ENCODE measurements at places on chromosomes 1 and 21. TPM values are rescaled to one million over a fixed set of nuclear protein-coding genes. Genes with fewer than 3 reads are reported as not detected.

The F13B gene
- not detected for total RNA-seq

The DPM3 gene
- not detected for total RNA-seq

The SEMA4A gene
- total RNA-seq = 11.8 TPM

The DLGAP3 gene
- total RNA-seq = 0.24 TPM

The SLAMF7 gene
- 4.1 TPM for total RNA-seq

The ITLN1 gene
- total RNA-seq = 2.2 TPM

DNA sequence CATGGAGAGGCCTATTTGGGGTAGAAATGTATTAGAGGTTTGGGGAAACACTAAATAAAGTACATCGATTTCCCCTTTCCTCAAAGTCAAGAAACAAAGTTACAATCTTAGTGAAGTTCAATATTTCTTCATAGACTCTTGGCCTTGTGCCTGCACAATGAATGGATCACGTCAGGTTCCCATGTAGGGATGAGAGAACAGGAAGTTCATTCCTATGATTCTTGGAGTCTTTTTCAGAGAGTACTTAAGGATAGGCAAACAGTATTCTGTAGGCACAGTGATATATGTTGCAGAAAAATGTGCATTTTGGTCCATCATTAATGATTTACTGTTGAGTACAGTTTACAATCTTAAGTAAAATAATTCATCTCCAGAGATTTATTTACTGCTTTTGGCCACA lies 275.5 kb downstream of the RGS7 start:
- DNase-seq = no peak

DNA sequence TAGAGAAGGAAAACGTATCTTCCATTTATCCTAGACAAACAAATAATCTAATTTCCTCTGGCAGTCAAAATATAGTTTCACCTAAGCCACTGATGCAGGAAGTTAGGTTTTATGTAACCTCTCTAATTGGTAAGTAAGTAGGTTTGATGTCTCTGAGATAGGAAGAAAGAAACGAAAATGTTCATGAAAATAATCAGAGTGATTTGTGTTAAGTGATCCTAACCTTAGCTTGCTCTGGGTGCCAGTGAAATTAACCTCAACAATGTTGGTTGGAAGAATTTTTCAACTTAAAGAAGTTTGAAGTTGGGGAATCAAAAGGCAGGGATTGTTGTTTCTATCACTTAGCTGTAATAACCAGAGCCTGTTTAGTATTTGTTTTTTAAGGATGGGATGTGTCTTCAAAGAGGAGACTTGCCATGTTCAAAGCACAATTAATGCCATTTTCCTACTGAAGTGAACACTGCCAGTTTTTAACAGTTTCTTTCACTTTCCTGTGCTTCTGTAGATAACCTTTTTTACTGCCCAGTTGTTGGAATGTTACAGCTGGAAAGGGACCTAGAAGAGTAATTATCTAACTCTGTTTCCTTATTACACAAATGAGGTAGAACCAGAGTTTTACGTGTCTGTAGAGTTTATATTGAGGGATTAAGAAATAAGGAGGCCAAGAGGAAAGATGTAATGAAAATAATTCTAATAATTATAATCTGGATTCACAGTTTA lies 18.4 kb downstream of the HIPK1 start:
- peak; percentile 18 for DNase-seq

GRCh38 chr1:111737216-111738132 lies 1.7 kb downstream of the INKA2 start:
- DNase-seq = no peak

- DNase-seq = no peak
Observed at GRCh38 chr1:47967864-47968555, 29.2 kb downstream of the TRABD2B start.

DNA sequence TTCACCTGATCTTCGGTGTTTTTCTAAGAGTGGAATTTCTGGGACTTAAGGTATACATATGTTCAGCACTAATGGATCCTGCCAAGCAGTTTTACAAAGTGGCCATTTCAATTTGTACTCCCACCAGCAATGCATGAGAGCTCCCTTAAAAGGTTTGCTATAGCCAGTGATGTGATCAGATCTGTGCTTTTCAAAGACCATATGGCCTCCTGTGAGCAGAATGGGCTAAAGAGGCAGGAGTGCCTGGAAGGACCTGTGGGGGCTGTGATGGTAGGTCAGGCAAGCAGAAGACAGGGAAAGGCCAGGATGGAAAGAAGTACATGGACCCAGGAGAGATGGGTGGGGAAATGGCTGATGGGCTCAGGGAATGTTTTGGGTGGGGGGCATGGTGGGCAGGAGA lies 252.7 kb downstream of the DISC1 start:
- no peak for DNase-seq

DNA sequence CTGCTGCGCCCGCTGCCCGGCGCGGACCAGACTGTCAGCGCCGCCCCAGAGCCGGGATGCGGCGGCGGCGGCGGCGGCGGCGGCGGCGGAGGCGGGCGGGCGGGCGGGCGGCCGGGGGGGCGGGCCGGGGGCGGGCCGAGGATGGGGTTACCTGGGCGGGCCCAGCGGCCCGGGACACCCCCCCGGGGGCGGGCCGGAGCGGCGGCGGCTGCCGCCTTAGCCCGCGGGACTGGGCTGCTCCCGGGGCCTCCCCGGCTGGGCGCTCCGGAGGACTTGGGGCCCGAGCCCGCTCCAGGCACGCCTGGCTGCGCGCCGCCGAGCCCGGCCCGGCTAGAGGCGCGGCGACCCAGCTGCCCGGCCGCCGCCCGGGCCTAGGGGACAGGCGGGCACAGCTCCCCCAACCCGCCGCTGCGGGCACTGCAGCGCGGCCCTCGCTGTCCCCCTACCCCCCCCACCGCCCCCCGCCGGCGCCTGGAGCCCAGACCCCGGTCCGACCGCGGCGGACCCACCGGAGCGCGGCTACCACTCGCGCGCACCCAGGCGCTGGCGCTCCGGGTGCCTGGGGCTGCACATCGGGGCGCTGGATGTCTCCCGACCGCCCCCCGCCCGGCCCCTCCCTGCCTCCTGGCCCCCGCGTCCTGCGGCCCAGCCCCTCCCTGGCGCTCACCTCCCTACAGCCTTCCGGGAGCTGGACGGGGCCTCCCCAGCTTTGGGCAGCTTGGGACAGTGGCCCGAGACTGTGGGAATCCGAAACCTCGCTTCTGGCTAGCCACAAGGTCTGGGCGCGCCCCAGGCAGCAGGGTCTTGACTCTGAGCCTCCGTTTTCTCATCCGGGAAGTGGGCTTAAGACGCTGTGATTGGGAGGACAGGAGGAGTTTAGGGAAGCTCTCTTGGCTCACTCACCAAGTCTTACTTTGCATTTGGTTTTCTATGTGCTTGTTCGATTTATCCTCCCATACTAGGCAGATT lies at the start of gene WNT4:
WNT4 (minus strand) TSS at position 33 of the 969 bp plus-strand sequence. CDS start 175 bp downstream, outside the sequence.
- DNase-seq = peak; percentile 45

DNA sequence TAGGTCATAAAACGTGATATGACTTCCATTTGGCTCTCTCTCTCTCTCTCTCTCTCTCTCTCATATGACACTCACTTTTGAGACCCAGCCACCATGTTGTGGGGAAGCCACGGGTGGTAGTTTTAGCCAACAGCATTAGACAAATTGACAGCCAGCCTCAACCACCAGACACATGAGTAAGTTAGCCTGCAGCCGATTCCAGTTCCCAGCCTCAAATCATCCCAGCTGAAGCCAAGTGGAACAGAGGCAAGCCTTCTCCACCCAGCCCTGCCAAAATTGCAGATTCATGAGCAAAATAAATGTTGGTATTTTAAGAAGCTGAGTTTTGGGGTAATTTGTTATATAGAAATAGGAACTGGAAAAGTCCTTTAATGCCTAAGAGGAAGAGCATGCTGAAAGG lies 98.0 kb upstream of the DNAH14 start:
- no peak for DNase-seq

GRCh38 chr1:156657741-156658319 lies 15.9 kb downstream of the BCAN start:
- DNase-seq = no peak

DNA sequence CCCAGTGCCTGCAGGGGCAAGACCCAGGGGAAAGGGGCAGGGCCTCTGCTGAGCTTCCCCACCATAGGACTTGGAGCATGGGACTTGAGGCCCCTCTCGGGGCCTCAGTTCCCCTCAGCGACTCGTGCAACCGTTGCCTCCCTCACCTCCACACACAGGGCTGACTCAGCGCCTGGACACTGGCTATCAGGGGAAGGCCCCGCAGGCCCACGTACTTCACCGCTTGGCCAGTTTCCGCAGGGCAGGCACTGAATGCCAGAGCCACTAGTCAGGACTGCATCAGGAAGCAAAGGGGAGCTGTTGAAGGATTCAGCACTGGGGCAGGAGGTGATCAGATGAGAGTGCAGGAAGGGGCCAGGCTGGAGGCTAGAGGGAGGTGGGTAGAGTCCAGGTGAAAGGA lies 15.5 kb upstream of the FAM131C start:
- no peak for DNase-seq

- no peak for DNase-seq
Observed at GRCh38 chr1:161195171-161195570, 3.7 kb downstream of the ADAMTS4 start.

- DNase-seq = no peak
Observed at GRCh38 chr1:145696630-145696960, 10.6 kb downstream of the PDZK1 start.

DNA sequence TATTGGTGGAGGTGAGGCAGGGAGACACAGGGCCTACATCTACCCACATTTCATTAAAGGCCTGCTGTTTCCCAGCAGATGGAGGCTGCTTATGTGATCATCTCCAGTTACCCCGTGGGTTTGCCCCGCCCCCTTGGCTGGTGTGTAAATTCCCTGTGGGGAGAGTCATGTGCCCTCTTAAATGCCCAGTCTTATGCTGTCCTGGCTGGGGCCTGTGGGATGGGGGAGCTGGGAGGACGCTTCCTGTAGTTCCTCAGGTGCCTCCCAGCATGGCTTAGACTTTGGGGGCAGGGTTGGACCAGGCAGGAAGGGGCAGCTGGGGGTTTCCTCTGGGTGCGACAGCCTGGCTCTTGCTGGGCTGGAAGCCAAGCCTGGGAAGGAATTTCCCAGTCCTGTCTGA lies 15.5 kb upstream of the CITED4 start:
- peak; percentile 58 for DNase-seq

GRCh38 chr21:44458971-44459711 lies 3.8 kb downstream of the LRRC3 start:
- no peak for DNase-seq

DNA sequence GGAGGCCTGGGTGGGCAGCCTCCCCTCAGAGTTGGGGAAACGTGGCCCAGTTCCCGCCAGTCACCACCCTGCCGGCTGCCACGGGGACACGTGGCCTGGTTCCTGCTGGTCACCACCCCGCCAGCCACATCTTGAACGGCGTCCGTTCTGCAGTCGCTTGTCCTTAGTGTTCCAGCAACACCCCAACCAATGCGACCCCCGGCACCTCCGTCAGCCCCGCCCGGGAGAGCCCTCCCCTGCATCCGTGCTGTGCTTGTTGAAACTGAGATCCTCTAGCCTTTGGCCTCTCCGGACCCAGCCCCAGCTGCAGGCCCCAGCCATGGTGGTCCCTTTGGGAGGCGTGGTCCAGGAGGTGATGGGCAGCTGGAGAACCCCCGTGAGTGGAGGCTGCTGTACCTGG lies 18.7 kb downstream of the PRKCZ start:
- DNase-seq = no peak

DNA sequence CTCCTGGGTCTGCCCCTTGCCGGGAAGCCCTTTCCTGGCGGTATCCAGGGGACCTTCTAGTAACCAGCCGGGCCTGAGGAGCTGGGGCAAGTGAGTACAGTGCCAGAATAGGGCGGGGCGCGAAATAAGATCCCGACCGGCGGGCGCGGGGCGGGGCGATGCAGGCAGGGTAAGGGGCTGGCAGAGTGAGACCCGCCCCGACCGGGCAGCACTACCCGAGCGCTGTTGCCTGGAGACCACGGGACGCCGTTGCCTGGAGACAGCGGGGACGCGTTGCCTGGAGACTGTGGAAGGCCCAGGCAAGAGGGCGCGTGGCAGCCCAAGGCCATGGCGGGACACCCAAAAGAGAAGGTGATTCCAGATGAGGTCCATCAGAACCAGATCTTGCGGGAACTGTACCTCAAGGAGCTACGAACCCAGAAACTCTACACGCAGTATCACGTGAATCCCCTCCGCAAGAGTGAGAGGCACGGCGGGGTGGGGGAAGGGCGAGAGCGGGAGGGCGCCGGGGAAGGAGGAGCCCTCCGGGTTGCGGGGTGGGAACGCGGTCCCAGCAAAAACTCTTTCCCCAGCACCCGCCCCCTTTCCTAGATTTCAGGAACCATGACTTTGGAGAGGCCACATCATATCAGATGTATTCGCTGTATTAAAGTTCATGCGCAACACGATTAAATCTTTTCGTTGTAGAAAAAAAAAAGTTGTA lies 24.3 kb downstream of the EBNA1BP2 start:
- DNase-seq = peak; percentile 86

DNA sequence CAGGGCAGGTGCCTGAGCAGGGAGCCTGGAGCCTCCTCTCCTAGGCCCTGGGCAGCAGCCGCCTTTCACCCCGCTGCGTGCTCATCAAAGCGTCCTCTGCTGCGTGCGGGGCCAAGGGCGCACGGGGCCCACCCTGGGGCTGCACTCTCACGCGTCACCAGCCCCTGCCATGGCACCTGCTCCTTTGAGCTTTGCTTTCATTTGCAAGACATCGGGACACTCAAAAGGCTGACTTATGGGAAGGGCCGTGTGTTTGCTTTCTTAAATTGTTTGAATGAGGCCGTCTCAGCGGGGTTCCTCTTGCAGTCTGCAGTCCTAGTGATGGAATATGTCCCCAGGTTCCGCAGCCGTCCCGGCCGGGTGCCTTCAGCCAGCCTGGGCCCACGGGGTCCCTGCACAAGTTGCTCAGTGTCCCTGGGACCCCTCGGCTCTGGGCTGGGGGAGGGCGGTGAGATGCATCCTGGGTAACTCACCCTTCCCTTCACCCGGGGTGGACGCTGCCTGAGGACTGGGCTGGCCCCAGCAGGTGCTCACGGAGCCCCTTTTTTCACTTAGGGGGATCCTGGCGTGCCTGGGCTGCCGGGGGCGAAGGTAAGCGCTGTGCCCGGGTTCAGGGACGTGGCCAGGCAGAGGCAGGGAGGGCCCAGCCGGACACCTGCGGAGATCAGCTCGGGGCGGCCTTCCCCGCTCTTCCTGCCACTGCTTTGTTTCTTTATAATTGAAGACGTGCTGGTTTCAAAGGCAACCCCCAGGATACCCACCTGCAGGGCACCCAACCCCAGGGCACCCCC lies 53.1 kb downstream of the SLC19A1 start:
- no peak for DNase-seq

- no peak for DNase-seq
Observed at GRCh38 chr1:232380596-232380995, 249.3 kb downstream of the SIPA1L2 start.

DNA sequence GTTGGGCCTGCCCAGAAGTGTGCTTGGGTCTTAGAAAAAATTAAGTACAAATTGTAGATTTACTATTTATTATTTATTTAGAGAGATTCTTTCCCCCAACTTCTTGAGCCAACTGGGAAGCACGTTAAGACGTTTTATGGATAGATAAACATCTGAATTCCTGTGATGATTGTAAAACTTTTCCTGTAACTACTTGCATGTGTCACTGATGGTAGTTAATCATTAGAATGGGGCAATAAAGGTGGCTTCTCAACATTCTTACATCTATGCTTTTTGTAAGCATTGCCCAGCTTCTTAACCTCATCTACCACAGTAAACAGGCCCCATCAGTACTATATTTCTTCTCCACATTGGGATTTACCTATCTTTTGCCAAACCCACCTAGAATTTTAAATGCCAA lies 559.8 kb downstream of the LMO4 start:
- DNase-seq = no peak
